CD8-positive, alpha-beta T cell (primary cell): ENCODE measurements at places on chromosomes 6 and 20.

GRCh38 chr20:38275815-38276550, 15.4 kb upstream of the KIAA1755 start:
- DNase-seq: no peak

- no peak for DNase-seq
These were observed 3.6 kb upstream of the EMILIN3 start for GRCh38 chr20:41370176-41370575.

GRCh38 chr6:1068068-1068467, 243.8 kb upstream of the FOXQ1 start:
- DNase-seq: no peak

DNA sequence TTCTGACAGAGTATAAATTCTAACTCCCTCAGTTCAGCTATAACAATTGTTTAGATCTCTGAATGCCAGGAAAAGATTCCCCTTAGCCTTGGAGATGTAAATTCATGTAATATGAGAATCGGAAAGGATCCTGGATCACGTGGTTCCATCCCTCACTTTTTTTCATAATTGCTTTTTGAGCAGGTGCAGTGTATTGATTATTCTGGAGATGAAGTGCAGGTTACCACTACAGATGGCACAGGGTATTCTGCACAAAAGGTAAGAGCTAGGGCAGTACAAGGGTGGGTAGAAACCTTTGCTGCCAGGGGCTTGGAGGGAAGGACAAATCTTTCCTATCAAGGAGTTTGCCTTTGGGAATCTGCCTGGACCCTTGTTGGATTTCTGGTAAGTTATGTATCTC, 52.7 kb downstream of the KDM1B start:
- no peak for DNase-seq

DNA sequence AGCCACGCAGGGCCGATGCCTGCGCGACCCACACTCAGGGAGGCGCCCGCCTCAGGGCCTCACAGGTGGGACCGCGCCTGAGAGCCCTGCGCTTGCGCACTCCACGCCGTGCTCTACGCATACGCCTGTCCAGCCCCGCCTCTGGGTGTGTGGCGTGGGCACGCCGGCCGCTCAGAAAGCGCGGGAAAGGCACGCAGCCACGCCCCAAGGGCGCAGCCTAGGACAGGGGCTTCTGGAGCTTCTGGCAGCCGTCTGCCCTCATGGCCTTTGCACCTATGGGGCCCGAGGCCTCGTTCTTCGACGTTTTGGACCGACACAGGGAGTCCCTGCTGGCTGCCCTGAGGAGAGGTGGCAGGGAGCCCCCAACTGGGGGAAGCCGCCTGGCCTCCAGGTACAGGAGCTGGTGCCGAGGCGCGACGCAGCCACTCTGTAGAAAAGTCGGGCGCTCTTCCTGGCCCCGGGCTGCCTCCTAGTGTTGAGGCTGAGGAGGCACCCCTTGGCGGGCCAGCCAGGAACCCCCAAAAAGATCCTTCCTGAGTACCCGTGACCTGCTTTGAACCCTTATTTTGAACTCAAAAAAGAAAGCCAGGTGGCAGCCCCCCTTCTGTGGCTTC, at the start of gene SPO11:
SPO11 (plus strand) TSS at position 196 of the 614 bp plus-strand sequence; CDS start at position 261, 65 bp downstream.
- no peak for DNase-seq

- no peak for DNase-seq
These were observed 177.4 kb upstream of the THEMIS start for GRCh38 chr6:128078276-128078675.

DNA sequence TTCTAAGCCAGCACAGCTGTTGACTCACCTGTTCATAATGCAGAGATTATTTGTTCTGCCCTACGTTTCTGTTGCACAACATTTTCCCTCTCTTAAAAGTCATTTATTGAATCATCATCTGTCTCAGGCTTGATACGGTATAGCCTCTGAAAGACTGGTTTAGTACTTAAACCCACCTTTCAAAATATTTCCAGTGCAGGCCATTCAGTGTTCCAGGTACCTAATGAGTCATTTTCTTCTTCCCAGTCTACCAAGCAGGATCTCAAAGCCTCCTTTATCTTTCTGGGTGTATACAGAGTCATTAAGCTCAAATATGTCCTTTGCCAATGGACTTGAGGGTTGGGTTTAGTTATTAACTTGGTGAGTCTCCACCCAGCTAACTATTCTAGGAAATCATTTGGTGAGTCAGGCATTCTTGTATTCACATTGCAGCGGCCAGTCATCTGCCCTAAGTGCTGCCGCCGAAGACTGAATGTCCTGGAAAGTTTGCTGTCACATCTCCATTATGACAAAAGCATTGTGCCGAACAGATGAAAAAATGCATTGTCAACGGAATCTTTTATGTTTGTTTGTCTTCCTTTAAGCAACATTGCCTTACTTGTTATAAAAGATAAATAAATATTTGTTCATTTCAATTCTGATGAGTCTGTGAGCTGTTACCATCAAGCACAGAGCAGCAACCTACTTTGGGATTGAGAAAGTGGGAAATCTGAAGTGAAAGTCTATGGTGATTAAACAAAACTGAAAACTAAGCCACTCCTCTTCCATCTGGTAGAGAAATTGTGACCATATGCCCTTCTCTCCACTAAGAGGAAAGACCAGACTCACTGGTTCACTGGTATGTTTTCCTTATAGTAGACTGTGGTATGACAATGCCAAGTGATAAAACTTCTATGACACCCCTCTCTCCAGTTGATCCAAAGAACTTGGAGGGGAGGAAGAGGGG, 14.3 kb upstream of the FAM135A start:
- DNase-seq: no peak

DNA sequence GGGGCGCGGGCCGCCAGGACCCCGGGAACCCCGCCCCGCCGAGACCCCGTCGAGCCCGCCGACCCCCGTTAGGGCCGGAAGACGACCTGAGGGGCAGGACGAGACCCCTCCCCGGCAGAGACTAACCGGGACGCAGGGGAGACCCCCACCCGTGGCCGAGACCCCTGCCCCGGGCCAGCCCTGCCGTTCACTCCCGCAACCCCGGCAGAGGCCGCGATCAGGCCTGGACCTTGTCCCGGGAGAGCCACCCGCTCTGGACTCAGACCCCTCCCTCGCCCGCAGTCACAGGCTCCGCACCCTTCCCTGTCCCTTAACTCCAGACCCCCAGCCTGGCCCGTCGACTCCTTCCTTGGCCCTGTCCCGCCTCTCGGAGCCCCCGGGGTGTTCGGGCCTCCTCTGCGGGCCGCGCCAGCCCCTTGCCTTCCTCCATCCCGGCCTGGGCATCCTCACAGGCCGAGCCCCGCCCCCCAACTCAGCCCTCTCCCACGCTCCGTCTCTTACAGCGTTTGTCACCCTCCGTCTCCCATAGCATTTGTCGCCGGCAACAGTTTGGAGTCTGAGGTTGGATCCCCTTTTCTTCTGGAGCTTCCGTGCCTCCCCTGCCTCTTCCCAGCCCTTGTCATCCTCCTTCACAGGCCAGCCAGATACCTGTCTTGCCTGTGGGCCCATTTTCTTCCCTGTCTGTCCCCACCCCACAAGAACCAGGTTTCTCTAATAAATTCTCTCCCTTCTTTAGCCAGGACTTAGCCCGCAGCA, 569 bp downstream of the TCEA2 start:
- DNase-seq: no peak

DNA sequence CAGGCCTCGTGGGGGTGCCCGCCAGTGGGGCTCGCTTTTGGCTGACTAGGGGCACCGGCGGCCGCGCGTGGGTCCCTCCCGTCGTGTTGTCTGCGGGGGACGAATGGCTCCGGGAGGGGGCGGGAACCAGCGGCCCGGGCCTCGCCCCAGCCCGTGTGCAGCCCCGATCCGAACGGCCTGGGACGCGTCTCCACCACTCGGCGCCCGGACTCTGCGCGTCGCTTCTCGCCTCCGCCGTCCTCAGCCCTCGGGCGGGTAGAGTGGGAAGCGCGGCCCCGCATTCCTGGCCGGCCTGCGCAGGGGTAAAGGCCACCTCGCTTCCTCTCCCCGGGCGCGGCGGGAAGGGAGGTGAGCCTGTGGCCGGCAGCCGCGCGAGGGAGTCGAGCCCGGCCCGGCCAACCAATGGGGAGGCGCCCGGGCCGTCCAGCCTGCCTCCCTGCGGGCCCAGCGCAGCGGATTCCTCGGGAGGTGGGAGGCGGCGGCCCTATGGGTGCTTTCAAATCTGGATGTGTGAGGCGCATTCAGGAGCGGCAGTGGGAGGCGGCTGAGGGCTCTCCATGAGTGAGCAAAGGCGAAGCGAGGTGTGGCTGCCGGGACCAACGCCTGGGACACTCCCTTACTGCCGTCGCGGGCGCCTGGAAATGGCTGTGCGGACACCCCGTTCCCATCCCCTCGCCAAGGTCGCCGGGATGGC, 1.1 kb upstream of the ZBTB46 start:
- no peak for DNase-seq

DNA sequence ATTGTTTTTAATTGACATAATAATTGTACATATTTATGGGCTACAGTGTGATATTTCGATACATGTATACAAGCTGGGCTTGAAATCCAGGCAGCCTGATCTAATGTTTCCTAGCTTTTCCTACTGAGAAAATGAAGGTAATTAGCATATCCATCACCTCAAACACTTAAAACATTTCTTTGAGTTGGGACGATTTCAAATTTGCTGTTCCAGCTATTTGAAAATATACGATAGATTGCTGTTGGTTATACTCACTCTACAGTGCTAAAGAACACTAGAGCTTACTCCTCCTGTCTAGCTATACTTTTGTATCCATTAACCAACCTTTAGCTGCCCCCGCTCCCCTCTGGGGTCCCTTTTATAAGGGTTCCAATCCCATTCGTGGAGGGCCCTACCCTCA, 4.7 kb downstream of the LHFPL5 start:
- no peak for DNase-seq

GRCh38 chr20:53935344-53936084, 134.9 kb downstream of the BCAS1 start:
- DNase-seq: no peak

- no peak for DNase-seq
These were observed 5.7 kb downstream of the SESN1 start for GRCh38 chr6:109088995-109089394.

DNA sequence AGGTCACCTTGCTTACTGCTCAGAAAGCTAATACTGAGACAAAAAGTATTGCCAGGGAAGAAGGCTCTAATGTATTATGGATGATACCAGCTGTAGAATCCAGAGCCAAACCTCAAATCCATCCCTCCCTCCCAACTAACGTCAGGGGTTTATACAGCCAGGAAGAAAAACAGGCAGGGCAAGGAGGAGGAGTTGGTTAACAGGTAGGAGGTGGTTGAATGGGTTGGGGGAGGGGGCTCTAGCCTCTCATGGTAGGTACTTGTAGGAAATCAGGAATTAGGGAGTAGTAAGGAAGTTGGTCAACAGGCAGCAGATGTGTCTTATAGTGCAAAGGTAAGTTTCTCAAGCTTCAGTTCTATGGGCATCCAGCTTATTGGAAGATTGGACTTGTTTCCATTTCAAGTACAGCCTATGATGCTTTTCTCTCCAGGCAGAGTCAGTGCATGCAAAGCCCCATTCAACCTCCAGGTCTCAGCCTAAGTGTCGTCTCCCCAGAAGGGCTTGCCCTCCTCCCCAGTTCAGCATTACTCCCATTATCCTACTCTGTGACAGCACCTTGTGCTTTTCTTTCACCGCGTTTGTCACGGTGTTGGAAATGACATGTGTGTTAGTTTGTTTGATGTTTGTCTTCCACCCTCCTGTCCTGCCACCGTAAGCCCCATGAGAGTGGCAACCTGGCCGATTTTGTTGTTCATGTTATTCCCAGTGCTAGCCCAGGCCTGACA, 38.1 kb downstream of the PNLDC1 start:
- no peak for DNase-seq

GRCh38 chr20:43838703-43839060, 76.0 kb upstream of the TOX2 start:
- no peak for DNase-seq

DNA sequence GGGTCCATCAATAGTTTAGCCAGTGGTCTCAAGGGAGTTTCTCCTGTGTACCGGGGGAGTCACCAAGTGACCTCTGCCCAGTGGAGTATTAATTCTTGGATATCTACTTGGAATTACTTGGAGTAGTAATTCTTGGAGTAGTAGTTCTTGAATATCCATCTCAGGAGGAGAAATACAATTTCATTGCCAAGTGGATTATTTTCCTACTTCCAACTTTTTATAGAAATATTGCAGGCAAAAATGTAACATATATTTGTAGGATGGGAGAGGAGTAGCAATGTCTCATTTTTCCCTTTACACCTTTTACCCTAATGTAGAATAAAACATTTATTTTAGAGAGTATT, 91.6 kb upstream of the FAM184A start:
- DNase-seq: no peak

- DNase-seq: no peak
These were observed 1.5 kb upstream of the RREB1 start for GRCh38 chr6:7106215-7106751.

GRCh38 chr6:2643935-2644539, 106.7 kb downstream of the MYLK4 start:
- DNase-seq: no peak

DNA sequence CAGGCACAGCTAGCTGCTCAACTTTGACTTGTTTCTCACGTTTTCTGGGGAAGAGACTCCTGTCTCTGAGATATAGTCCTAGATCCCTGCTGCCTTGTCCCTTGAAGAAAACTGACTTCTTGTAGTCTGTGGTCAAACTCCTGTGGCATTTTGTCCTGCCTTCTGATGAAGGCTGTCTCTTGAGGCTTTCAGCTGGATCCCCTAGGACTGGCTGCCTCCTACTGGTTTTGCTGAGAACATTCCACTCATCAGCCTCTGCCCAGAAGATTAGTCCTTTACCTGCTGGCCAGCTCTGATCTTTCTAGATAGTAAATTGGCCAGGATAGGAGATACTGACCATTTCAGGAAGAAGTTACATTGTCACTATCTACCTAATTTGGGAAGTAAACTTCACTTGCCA, 71.9 kb upstream of the CNR1 start:
- no peak for DNase-seq

GRCh38 chr20:38589967-38590675, 9.1 kb downstream of the ADIG start:
- DNase-seq: no peak

DNA sequence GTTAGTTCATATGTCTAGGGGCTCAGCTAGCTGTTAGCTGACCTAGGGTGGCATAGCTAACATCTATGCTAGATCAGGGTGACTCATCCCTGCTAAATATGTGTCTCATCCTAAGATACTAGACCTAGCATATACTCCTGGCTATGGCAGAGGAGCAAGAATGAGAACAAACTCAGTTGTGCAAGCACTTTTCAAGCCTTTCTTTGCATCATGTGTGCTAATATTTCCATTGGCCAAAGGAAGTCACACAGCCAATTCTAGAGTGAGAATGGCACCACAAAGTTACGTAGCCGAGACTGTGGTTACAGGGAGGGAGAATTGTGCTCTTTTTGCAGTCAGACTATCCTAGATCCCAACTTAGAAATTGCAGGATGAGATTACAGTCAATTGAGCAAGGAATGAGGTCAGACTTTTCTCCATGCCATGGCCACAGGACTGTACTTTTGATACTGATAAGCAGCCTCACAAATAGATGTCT, 78.7 kb downstream of the PLCB4 start:
- no peak for DNase-seq

- DNase-seq: no peak
These were observed 683.7 kb downstream of the EPM2A start for GRCh38 chr6:145051661-145052060.

DNA sequence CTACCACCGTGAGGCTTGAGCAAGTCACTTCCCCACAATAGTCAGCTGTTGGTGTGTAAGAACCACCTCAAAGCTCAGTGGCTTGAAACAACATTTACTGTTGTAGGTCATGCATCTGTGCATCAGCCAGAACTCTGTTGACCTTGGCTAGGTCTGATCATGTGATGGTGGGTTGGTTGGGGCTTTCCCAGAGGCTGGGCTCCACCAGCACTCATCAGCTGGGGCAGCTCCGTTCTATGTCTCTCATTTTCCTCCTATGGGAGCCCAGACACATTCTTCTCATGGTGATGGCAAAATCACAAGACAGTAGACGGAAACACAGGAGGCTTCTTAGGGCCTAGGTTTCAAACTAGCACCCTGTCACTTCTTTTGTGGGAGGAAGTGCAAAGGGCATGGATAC, 42.8 kb upstream of the PSMF1 start:
- DNase-seq: no peak
